ENCODE measurements at places on chromosomes 16 and 17. TPM values are rescaled to one million over a fixed set of nuclear protein-coding genes. Genes with fewer than 3 reads are reported as not detected.

The SULT1A2 gene
- polyA plus RNA-seq: 9.8 TPM

The SPIRE2 gene
- polyA plus RNA-seq: 1.4 TPM

The LPO gene
- polyA plus RNA-seq: not detected

The NPTX1 gene
- polyA plus RNA-seq: not detected

The METTL9 gene
- 54.9 TPM for polyA plus RNA-seq

The ZNF469 gene
- 0.54 TPM for polyA plus RNA-seq

The C16orf54 gene
- polyA plus RNA-seq: 0.28 TPM

The LITAFD gene
- not detected for polyA plus RNA-seq

The IRX3 gene
- 0.38 TPM for polyA plus RNA-seq

The WSB1 gene
- polyA plus RNA-seq: 222 TPM

The ALOX15 gene
- polyA plus RNA-seq: not detected

The CACNG3 gene
- polyA plus RNA-seq: not detected

The CACNA1G gene
- not detected for polyA plus RNA-seq

The CLEC18B gene
- polyA plus RNA-seq: 0.75 TPM

The MYH13 gene
- not detected for polyA plus RNA-seq

The SLC2A4 gene
- polyA plus RNA-seq: 1.6 TPM

The TBC1D26 gene
- 0.51 TPM for polyA plus RNA-seq

The CTRB1 gene
- polyA plus RNA-seq: 17.4 TPM

The CISD3 gene
- polyA plus RNA-seq: 59.0 TPM

The TNFRSF17 gene
- polyA plus RNA-seq: not detected

The SLFN13 gene
- polyA plus RNA-seq: 1.5 TPM

The PRAC1 gene
- polyA plus RNA-seq: not detected

The TXNL4B gene
- polyA plus RNA-seq: 8.9 TPM

The MFSD11 gene
- polyA plus RNA-seq: 6.8 TPM

The ERAL1 gene
- 21.5 TPM for polyA plus RNA-seq

The TNFRSF13B gene
- polyA plus RNA-seq: not detected

The TEKT1 gene
- polyA plus RNA-seq: not detected

The NOB1 gene
- 29.4 TPM for polyA plus RNA-seq

The DHRS7C gene
- not detected for polyA plus RNA-seq

The COA3 gene
- polyA plus RNA-seq: 117 TPM

The PRSS21 gene
- polyA plus RNA-seq: not detected

The CHST4 gene
- polyA plus RNA-seq: 0.88 TPM

The C1QTNF8 gene
- not detected for polyA plus RNA-seq

The KRTAP4-9 gene
- polyA plus RNA-seq: not detected

The TMEM170A gene
- polyA plus RNA-seq: 4.2 TPM

The CX3CL1 gene
- 17.5 TPM for polyA plus RNA-seq

The KLHL10 gene
- not detected for polyA plus RNA-seq

The ASIC2 gene
- polyA plus RNA-seq: not detected

The HS3ST3B1 gene
- not detected for polyA plus RNA-seq

The TSPOAP1 gene
- 46.7 TPM for polyA plus RNA-seq

The BAHCC1 gene
- 3.9 TPM for polyA plus RNA-seq

The SPNS2 gene
- 3.1 TPM for polyA plus RNA-seq

The PRSS36 gene
- polyA plus RNA-seq: 4.2 TPM

The ZG16 gene
- polyA plus RNA-seq: 23.9 TPM

The CRHR1 gene
- polyA plus RNA-seq: not detected

The MMP15 gene
- polyA plus RNA-seq: 0.82 TPM

The TNS4 gene
- polyA plus RNA-seq: 0.05 TPM

The OR1A1 gene
- polyA plus RNA-seq: not detected

The CDIPT gene
- 98.0 TPM for polyA plus RNA-seq

All from aorta (tissue), 5 donors.